ENCODE measurements at places on chromosomes 2 and 18.
A peak's percentile ranks its signal among the peaks of the same experiment; 100 is the strongest.

GRCh38 chr2:111930875-111931274, 32.5 kb downstream of the MERTK start:
- no peak for DNase-seq

- no peak for DNase-seq
Measured at GRCh38 chr2:219514196-219514761, at the start of gene ASIC4. Gene ASIC4, plus strand, starts transcription at chr2:219514482. Its CDS starts 243 bp downstream, at chr2:219514725.

DNA sequence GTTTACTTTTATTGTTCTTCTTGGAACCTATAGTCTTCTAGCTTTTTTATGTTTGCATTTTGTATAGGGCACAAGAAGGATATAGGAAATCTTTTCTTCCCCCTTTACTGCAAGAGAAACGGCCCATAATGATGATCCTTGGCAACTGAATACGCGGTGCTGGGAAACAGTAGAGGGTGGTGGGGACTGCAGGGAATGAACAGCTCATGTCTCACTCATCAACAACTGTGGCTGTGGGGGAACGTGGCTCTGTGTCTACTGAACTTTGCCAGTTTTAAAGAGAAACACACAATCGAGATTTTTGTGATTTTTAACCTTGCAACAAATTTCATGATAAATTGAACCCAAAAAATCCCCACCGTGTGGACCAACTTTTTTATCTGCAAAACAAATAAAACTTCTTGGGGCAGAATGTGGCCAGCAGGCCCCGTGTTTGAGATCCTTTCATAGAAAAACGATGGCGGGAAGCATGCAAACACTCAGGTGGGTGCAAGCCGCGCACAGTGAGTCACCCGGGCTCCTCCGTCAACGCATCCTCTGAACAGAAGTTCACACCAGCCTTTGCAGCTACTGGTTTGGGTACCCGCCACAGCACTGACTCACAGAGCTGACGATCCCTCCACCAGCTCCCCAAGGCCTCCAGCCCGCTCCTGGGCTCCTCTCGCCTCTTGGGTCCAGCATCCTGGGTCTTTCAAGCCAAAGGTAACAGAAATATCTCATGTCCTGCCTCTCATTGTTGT, 149.3 kb downstream of the COL6A3 start:
- no peak for DNase-seq

DNA sequence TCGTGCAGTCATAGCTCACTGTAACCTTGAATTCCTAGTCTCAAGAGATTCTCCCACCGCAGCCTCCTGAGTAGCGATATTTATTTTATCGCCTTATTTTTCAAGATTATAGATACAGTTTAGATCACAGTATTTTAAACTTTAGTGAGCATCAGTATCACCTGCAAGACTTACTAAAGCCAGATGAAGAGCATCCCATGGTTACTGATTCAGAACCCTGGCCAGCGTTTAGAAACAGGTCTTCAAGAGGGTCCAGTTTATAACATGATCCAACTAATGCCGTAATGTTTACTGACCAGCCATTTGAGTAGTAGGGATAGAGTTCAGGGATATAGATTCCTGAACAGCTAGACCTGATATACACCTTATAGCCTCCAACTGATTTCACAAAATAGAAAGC, 146.1 kb downstream of the DCC start:
- no peak for DNase-seq

DNA sequence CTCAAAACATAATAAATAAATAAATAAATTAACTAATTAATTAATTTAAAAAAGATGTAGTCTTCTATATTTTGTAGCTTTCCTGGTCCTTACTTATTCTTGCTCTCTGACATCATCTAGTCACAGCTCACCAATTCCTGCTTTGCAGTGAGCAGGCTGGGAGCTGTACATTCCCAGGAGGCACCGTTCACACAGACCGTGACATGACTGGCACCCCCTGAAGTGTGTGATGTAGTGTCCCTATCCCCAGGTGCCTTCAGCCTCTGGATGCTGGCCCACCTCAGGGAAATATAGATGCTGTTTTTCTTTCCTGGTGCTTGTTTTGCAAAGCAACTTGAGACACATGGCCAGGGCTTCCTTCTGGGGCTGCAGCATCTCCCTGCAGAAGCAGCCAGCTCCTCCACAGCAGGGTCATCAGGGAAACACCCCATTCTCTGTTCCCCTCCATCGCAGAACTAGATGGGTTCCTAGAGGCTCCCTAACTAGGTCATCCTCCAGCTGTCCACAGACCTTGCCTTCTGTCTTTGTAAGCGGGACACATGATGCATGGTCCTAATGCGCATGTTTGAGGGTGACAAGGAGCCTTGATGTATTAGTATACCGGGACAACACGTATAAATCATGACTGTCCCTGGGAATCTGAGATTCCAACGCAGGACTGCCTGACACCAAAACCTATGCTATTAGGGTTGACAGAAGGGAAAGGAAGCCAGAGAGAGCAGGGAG, 76.4 kb downstream of the RHOB start:
- DNase-seq, result peak; percentile 23

DNA sequence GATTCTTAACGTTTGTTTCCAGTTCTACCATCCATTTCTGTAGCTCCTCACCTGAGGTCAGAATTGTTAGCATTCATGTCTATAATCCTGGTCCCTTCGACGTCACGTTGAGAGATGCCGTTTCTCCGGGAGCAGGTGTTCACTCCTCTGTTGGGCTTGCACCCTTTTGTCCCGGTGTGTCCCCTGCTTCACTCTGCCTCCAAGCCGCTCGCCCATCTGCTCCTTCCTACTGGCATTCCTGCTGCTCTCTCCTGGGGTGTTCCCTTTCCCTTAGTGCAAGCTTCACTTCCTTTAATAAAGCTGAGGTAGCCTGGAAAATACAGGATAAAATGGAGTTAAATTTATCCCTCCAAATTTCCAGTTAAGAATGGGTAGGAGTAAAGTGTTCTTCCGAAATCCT, 61.9 kb upstream of the CABYR start:
- DNase-seq, result no peak

DNA sequence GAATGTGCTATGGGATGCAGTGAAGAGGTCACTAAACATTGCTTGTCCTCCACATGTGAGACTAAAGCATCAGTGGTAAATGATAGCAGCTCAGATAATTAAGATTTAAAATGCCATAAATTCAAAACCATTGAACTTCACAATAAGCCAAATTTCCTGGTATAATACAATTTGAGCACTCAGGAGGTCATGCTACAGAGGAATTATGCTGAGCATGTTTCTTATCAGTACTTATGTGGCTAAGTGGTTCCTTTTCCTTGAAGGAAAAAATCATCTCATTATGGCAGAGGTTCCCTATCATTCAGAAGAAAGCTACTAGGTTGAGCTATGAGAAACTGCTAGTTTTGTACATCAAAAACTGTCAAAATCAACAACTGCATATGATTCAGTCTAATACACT, 156.6 kb downstream of the AGPS start:
- DNase-seq, result no peak

DNA sequence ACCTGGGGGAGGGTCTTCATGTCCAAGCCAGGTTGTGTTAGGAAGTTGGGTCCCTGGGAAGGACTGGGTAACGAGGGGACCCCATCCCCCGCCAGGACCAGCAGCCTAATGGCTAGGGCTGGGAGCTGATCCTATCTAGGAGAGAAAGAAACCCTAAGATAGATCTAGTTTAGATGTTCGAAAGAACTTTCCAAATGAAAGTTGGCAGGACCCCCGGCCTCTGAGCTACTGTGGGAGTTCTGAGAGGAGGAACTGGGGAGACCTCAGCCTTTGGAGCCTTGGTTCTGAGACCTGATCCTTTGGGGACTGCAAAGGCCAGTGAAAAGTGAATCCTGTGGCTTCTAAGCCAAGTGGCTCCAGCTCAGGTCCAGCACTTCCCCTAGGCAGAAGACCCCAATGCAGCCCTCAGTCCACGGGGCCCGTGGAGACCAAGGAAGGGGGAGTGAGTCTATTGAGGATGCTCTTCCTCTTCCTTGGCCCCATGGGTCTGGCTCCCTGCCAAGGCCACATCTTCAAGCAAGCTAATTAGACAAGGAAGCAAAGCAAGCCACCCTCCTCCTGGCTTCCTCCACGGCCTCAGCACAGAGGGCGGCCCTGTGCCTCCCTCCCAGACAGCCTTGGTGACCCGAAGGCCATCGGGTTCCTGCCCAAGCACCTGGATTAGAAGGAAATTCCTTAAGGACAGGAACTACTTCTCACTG, 23.5 kb downstream of the CCT7 start:
- no peak for DNase-seq

- DNase-seq, result no peak
Measured at GRCh38 chr2:119248311-119248710, 24.7 kb downstream of the STEAP3 start.

DNA sequence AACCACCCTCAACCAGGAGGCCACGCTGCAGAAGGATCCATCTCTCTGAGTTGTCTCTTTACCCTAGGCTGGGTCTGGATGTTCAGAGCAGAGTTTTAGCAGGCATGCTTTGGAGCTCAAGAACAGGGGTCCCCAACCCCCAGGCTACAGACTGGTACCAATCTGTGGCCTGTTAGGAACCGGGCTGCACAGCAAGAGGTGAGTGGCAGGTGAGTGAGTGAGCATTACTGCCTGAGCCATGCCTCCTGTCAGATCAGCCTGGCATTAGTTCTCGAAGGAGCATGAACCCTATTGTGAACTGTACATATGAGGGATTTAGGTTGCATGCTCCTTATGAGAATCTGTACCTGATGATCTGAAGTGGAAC, 172.5 kb downstream of the UXS1 start:
- DNase-seq, result no peak

GRCh38 chr18:36786686-36787085, 42.1 kb downstream of the TPGS2 start:
- peak; percentile 73 for DNase-seq

DNA sequence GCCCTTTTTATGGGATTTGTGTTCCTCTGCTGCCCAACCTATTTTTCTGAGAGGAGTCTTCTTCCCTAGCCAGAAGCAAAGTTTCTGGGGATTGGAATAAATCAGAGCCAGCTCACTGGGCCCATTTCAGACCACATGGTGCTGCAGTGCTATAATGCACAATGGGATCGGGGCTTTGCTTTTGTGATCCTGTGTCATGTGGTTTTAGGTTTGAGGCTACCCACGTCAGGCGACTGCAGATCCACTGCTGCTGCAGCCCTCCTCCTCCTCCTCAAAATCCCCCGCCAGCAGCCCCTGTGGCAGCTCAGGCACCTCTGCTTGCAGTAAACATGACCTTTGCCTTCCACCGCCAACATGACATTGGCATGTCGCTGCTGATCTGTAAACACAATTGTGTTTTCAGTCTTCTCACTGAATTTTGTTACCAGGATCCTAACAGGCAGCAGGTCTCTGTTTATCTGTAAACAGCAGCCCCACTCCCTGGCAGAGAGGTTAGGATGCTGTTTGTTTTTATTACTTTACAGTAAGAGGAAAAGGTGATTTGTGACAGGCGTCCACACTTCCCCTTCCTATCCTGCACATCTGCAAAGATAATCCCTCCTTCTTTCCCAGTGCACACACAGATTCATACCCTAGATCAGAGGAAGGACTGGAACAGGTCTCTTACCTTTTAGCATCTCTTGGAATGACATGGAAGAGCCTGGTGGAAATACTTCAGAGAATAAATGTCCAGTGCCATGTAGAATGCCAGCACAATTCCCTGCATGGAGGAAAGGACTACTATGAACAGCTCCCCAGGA, 130.8 kb downstream of the FOXI3 start:
- DNase-seq, result no peak

DNA sequence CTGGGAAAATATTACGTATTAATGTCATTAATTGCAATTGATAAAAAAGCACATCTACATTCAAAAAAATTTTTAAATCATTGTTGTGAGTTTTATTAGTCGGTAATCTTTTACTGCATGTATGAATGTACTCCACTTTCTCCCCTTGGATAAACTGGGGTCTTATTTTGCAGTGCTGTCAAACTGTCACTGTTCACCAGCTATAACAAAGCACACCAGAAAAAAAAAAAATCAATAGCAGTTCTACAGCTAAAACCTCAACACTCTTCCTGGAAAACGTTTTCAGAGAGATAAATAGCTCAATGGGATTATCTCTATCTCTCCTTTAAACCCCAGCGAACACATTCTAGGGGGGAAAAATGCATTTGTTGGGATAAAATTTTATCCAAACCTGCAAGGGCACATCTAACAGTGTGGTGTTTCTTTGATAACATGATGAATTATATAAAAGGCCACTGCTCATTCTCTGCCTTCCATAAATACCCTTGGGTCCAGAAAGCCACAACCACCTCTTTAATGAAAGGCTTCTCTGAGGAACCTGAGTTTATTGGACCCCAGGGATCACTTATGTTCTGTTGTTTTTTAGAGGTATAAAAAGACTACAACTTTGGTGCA, 219.9 kb downstream of the CDH20 start:
- no peak for DNase-seq

DNA sequence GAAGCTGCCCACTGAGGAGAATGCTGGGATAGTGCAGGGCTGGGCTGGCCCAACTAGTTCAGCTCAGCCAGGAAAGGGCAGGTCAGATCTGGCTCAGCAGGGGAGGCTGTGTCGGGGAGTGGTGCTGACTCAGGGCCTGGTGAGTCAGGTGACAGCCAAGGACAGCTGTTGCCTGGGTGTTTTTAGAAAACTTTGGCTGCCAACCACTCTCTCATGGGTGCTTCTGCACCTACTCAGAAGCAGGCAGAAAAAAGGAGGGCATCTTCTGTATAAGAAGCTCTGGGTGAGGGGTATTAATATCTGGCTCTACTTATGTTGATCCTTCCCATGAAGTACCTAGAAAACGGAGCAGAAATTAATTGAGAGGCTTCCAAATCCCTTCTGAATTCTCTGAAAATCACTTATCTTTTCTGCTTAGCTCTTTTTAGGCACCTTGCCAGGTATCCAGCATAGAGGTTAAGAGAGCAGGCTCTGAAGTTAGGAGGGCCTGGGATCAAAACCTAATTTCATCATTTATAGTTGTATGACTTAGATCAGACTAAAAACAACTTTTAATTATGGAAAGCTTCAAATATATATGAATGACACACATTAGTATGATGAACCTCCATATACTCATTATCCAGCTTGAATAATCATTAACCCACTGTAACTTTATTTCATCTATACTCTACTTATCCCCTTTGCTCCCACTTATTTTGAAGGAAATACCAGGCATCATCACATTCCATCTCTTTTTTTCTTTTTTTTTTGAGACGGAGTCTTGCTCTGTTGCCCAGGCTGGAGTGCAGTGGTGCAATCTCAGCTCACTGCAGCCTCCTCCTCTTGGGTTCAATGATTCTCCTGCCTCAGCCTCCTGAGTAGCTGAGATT, 15.5 kb upstream of the RAB10 start:
- peak; percentile 72 for DNase-seq

- peak; percentile 51 for DNase-seq
Measured at GRCh38 chr2:120396013-120396860, 50.3 kb downstream of the INHBB start.

GRCh38 chr2:218406949-218407618, 7.4 kb downstream of the CTDSP1 start:
- DNase-seq, result peak; percentile 84

DNA sequence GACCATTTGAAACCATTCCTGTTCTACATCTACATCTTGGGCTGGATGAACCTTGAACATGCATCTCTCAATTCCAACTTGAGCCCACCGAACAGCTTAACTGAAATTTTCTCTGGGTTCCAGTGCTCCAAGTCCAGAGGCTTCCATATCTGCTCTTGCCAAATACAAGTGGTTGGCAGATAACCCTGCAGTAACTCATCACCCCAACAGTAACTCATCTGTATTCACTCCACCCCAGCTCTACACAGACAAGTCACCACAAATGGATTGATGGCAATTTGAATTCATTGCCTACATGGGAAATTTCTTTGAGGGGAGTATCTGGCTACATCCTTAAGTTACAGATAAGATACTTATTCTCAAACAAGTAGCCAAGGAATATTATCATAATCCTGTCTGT, 502.4 kb upstream of the TNP1 start:
- no peak for DNase-seq

Data from sciatic nerve (tissue), 2 donors.